ENCODE measurements at places on chromosomes 5 and 9. TPM values are rescaled to one million over a fixed set of nuclear protein-coding genes. Genes with fewer than 3 reads are reported as not detected.

Gene LAMC3
- 1.1 TPM for total RNA-seq

Gene PRRT1B
- total RNA-seq = 0.69 TPM

Gene PCDHGC4
- not detected for total RNA-seq

Gene NR5A1
- 0.05 TPM for total RNA-seq

Gene ANKRD31
- total RNA-seq = 0.05 TPM

Gene ABO
- not detected for total RNA-seq

Gene ADRA1B
- total RNA-seq = 8.1 TPM

Gene MARCOL
- total RNA-seq = not detected

Gene SCGB3A2
- total RNA-seq = not detected

Gene SSBP2
- 8.7 TPM for total RNA-seq

Gene GDA
- total RNA-seq = 0.84 TPM

Gene AP3B1
- 37.7 TPM for total RNA-seq

Gene PCDHGA12
- not detected for total RNA-seq

Gene CTSV
- total RNA-seq = 12.4 TPM

Gene PRUNE2
- total RNA-seq = not detected

Gene TRIP13
- 54.3 TPM for total RNA-seq

Gene PCDHB11
- total RNA-seq = 0.11 TPM

Gene TAF11L10
- total RNA-seq = not detected

Gene AK8
- 0.89 TPM for total RNA-seq

Gene HAND1
- total RNA-seq = 0.31 TPM

Gene PFN3
- total RNA-seq = not detected

Measured in A549 treated with DMSO at 1 μM for 4 hours (cell line).